GM12878 (cell line): ENCODE measurements at places on chromosomes 5 and 9. TPM values are rescaled to one million over a fixed set of nuclear protein-coding genes. Genes with fewer than 3 reads are reported as not detected.

The ACSL6 gene
- total RNA-seq, result 0.05 TPM in 1 of 2 replicates, not detected in the other

The DELE1 gene
- total RNA-seq, result 62.9 and 63.2 TPM in 2 replicates

- no peak for DNase-seq
Measured at GRCh38 chr5:168706655-168707069, 127.5 kb upstream of the PANK3 start.

GRCh38 chr5:34011536-34011935, 3.7 kb upstream of the AMACR start:
- no peak for DNase-seq

DNA sequence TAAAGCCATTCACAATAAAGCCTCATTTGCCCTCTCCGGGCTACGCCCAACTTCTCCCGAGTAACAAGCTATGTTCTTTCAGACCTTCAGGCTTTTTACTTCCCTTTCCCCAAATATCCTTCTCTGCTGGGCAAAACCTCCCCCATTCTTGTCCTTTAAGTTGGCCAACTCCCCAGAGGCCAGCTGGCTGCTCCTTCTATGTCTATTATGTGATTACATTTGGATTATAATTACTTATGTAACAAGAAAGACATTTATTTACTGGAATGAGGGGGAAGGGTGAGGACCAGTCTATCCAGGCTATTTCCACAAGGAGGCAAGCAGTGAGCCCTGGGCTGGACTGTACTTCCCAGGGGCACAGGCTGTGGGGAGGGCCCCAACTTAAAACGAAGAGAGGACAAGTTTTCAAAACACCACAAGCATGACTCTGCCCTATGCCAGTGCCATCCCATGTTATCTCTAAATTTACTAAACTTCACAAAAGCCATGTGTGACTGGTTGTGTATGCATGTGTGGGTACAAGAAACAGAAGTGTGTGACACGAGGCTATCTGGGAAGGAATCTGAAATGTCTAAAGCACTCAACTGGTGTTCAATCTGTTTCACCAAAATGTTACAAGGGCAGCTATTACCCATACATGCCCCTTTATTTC, 84.5 kb downstream of the GNAQ start:
- no peak for DNase-seq

- DNase-seq, result no peak
Measured at GRCh38 chr9:128899566-128900322, 17.8 kb downstream of the LRRC8A start.

- DNase-seq, result no peak
Measured at GRCh38 chr9:127142291-127142690, 19.9 kb upstream of the ANGPTL2 start.

- DNase-seq, result no peak
Measured at GRCh38 chr9:115520646-115521045, 402.7 kb upstream of the TNC start.

GRCh38 chr5:126568206-126568755, 26.7 kb downstream of the ALDH7A1 start:
- no peak for DNase-seq

GRCh38 chr9:100295240-100295639, 57.5 kb downstream of the TEX10 start:
- no peak for DNase-seq

GRCh38 chr5:19837536-19838174, 150.3 kb downstream of the CDH18 start:
- DNase-seq, result no peak

DNA sequence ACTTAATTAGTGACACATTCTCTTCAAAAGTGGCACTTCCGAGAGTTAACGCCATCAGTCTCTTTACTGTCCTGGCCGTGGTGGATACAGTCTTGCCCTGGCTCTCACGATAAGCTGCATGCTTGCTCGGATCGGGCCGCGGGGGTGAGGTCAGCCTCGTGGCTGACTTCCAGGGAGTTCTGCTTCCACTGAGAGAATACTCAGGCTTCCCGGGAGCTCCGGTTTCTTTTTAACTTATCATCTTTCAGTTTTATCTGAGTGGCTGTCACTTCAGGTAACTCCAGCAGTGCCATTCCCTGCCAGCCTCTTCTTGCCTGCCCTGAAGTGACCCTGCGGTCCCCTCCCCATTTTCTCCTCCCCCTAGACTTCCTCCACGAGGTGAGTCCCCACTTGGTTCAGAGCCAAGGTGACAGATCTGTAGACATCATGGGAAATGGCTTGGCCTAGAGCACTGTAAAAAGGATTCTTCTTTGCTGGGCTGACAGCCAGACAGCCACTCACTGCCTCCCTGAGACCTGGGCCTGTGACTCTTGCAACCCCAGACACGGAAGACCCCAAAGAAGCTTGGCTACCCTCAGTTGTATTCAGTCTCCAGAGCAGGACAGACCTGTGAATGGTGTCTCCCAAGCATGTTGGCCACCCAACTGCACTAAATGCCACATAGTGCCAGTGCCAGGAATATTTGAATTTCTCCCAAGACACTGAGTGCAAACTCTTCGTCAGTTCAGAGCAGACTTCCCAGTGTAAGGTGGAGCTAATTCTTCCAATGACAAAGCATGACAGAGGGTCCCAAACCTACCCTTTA, 95.1 kb downstream of the DAPK1 start:
- DNase-seq, result no peak

DNA sequence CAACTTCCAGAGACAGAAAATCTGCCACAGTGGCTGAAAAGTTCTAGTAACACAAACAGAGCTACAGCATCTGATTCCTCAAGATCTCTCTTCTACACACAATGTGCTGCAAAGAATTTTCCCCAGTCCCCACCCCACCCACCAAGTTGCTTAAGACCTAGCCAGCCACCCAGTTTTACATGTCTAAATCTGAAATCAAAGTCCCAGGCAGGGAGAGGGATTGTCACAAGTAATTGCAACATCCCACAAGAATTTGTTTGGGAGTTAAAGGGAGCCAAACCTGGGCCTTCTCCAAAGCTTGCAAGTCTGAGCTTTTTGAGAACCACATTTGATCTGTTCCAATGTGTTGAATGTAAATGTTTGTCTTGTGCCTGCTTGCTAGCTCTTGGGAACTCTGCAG, 15.5 kb downstream of the IGIP start:
- DNase-seq, result no peak

DNA sequence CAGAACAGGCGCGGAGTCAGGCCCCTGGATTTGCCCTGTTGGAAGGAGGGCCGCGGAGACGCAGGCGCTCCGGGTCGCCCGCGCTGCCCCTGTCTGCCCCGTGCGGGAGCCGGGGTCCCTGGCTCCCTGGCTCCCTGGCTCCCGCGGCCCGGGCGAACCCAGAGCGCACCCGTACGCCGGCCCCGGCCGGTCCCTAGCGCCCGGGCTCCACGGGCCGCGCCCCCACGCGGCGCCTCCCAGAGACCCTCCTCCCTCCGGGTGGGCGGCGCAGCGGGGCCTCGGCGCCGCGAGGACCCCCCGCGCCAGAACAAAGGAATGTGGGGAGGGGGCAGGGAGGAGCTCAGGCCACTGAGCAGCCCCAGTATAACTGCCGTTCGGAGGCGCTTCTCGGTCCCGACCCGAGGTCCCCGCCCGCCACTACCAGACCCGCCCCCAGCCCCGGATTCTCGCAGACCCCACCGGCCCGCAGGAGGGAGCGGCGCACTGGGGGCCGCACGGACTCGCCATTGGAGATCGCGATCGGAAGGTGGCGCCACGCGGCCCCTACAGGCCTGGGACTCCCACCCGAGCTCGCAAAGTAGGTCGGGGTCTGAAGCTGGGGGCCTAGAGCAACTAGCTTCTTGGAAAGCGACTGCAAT, 2.4 kb downstream of the NFIL3 start:
- DNase-seq, result no peak

- DNase-seq, result no peak
Measured at GRCh38 chr5:29037716-29038115, 1999.3 kb upstream of the CDH9 start.

GRCh38 chr5:1538276-1538675, 14.5 kb upstream of the LPCAT1 start:
- DNase-seq, result no peak
